Transverse colon (tissue), 4 donors: ENCODE measurements at places on chromosomes 1 and 21. TPM values are rescaled to one million over a fixed set of nuclear protein-coding genes. Genes with fewer than 3 reads are reported as not detected.

The VWA1 gene
- total RNA-seq: 72.6 TPM

The CYP4A11 gene
- total RNA-seq: not detected

The OLFML3 gene
- total RNA-seq: 29.2 TPM

The HSD3B2 gene
- total RNA-seq: 125 TPM

The GPR3 gene
- total RNA-seq: not detected

The VSIG8 gene
- total RNA-seq: not detected
